ENCODE measurements at places on chromosomes 1 and 21. TPM values are rescaled to one million over a fixed set of nuclear protein-coding genes. Genes with fewer than 3 reads are reported as not detected.

DHX9 gene
- 227 TPM for total RNA-seq

GPR25 gene
- total RNA-seq: not detected

NPPB gene
- not detected for total RNA-seq

NFASC gene
- 0.16 TPM for total RNA-seq

MIA3 gene
- 37.0 TPM for total RNA-seq

ACTL8 gene
- total RNA-seq: not detected

NEGR1 gene
- total RNA-seq: not detected

CRYBG2 gene
- total RNA-seq: not detected
